ENCODE measurements at places on chromosomes 2 and 18.

- DNase-seq: no peak
Observed at GRCh38 chr2:239303711-239304532, 96.9 kb downstream of the HDAC4 start.

- no peak for DNase-seq
Observed at GRCh38 chr2:176177580-176178037, 10.9 kb upstream of the HOXD1 start.

DNA sequence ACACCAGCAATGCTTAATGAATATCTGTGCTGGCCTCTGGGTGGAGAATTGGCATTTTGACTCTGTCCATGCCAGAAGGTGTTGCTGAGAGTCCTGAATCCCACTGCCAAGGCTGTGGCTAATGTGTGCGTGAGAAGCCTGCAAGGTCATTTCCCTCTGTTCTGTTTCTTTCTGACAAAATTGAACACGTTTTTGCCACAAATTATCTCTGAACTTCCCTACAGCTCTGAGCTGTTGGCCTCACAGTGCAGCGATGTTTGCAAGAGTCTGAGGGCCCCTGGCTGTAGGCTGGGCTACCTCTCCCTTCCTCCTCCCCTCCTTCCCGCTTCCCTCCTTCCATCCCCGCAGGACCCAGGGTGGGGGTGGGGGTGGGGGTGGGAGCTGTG is 154.1 kb upstream of the HS6ST1 start:
- no peak for DNase-seq

DNA sequence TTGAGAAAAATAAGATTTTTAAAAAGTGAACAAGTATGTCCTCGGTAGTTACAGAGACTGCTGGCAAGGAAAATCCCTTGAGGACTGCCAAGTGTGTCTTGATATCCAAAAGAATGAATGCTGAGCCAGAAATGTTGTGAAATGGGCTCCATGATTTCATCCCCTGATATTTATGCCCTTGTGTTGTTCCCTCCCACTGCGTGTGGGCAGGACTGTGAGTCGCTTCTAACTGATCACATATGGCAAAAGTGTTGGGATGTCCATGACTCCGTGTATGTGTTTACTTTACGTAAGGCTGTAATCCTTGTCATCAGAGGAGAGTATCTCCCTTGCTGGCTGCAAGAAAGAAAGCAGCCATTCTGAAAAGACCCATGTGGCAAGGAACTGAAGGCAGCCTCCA is 285.1 kb downstream of the SS18 start:
- DNase-seq: no peak

GRCh38 chr2:38037325-38037724 is 38.6 kb downstream of the CYP1B1 start:
- no peak for DNase-seq

DNA sequence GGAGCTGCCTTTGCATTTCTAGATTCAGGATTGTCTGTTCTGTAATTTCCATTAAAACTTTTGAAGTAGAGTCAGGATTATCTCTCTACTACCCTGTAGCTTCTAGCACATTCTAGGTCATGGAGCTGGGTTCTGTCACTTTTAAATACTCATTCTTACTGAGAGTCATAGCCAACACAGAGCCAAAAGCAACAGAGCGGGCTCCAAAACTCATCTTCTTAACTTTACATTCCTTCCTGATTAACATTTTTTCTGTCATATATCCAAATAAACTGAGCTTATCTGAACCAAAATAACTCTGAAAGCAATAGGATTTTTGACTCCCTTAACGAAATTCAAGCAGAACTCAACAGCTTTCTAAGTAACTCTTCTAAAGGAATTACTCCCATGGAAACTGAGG is 12.9 kb downstream of the PREPL start:
- DNase-seq: no peak

DNA sequence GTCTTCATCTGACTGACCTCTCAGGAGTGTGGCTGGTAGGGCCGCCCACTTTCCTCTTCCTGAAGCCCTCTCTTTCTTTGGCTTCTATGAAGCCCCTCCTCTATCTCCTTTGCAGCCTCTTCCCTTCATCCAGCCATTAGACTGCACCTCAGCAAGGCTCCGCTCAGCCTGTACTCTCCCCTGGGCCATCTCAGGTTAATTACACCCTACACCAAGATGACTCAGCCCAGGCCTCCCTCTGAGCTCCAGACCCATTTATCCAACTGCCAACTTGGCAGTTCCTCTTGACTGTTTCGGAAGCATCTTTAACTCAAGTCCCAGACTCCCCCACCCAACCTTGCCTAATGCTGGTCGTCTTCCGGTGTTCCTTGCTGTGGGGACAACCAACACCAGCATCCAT is 5.8 kb upstream of the WNT6 start:
- no peak for DNase-seq

DNA sequence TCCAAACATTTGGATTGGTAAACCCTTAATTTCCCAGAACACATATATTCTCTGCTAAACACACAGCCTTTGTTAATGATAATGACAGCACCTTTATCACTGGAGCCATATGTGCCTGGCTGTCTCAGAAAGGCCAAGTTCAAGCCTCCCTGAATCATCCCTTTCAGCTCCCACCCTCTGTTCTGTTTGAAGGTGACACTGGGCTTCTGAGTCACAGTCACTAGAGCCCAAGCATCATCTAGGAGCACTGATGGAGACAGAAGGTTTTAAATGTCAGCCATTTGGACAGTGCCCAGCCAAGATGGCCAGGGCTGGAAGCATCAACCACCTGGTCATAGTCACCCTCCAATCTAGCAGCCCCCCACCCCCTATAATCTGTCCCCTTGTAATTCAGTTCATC is 80.6 kb downstream of the NRP2 start:
- no peak for DNase-seq

DNA sequence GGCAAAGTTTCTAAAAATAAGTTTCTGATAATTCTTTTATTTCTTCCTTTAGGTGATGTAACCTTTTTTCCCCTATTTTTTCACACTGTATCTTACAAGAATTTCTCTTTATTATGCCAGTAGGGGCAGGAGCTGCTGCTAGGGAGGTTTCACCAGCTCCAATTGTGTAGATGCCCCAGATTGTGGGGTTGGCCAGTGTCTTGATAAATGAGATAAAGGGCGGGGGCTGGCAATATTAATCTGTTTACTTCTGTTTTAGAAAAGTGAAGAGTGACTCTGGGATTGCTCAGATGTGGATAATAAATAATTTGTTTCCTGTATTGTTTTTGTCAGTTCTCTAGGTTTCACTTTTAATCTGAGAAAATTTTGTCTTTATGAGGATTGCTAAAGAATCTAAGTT is 190.4 kb downstream of the MC4R start:
- no peak for DNase-seq

GRCh38 chr2:222756951-222757650 is 85.6 kb downstream of the MOGAT1 start:
- DNase-seq: no peak

DNA sequence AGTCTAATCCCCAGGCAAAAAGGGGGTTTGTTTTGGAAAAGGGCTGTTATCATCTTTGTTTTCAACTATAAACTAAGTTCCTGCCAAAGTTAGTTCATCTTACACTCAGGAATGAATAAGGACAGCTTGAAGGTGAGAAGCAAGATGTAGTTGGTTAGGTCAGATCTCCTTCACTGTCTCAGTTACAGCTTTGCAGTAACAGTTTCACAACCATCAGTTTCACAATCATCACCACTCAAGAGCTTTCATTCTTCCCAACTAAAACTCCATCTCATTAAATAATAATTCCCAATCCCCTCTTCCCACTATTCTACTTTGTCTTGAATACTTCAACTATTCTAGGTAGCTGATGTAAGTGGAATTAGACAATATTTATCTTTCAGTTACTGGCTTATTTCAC is 200.9 kb downstream of the NYAP2 start:
- DNase-seq: no peak

DNA sequence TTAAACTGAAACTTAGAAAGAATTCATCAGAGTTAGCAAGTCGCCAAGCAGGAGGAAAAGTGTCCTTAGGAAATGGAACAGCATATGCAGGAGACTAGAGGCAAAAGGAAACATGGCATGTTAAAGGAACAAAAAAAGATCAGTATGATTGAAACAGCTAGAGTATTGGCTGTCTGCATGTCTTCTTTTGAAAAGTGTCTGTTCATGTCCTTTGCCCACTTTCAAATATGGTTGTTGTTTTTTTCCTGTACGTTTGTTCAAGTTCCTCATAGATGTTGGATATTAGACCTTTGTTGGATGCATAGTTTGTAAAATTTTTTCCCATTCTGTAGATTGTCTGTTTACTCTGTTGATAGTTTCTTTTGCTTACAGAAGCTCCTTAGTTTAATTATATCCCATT is 161.6 kb downstream of the NR4A2 start:
- DNase-seq: no peak

DNA sequence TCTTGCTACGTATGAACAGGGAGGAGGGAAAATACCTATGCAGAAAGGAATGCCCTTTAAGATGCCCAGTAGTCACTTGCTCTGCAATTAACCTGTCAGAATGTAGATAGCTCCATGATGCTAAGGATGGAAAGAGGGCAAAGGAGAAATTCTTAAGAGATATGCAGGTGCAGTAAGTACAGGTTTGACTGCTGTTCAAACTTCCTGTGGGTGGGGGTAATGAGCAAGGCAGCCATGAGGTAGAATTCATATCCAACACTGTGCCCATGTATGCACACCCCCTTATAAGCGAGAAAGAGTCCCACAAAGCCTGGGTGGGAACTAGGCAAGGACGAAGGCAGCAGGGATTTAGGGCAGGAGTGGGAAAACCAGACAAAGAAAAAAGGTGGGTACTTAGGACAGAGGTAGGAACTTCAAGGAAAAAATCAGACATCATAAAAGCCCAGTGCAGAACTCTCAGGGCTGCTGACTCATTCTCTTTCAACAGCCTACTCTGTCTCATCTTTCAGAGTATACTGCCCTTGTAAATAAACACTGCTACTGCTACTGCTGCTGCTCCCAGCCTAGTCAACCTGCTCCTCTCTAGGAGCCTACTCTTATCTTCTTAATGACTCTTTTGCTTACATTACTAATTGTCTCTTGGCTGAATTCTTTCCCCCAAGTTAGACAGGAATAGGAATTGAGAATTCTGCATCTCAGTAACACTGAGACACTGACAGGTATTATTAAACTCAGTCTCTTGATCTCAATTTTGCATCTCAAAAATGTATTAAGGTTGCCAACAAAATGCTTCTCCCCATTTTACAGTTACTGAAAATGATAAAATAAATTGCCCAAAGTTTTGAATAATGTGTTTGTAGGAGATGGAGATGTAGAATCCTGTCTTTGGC is 189.0 kb downstream of the PTH2R start:
- no peak for DNase-seq

DNA sequence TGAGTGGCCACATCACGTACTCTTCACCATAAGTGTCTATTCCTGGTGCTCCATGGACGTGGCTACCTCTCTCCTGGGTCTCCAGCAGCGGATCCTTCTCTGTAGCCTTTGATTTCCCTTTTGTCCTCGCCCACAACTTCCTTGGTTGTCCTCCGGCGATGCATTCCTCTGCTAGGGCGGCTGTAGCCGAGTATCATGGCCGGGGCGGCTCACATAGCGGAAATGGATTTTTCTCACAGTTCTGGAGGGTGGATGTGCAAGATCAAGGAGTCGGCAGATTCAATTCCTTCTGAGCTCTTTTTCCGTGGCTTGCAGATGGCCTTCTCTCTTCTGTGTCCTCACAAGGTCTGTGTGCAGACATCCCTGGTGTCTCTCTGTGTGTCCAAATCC is 35.7 kb downstream of the ACKR3 start:
- DNase-seq: no peak

DNA sequence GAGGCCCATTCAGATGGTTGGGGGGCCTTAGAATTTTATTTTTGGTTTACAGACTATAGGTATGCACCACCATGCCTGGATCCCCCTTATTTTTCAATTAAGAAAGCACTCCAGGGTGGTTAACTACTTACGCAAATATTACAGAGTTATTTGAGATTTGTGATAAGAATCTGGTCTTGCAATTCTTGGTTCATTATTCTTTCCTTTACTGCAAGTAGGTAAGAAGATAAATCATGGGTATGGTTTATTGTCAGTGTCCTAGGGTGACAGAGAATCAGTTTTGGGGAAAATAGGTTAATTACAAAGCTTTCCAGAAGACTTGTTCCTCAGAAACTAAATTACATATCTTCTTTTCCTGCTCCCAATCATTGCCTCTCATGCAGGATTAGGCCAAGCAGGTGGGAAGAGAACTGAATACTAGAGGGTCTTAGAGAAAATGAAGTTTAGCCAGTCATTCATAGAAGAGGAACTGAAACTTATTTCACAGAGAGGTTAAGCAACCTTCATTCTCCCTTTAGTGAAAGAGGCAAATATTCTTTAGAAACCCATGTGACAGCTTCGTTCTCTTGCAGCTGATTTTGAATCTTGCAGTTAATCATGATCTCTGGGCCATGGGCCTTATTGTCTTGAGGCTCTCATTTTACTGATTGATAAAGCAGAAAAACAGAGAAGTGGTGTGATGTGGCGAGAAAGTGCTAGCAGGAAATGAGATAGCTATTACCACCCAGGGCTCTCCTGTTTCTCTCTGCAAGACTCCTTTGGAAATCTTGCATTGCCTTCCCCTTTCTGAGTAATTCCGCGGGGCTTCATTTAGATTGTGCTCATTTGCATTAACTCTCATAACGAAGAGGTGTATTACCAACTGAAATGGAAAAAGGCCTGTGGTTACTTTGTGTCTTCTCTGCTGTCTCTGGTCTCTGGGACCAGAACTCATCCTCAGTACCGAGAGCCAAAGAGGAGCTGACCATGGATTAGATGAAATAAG is 44.8 kb upstream of the ARHGAP25 start:
- peak; percentile 26 for DNase-seq

- no peak for DNase-seq
Observed at GRCh38 chr2:634636-635388, 42.4 kb downstream of the TMEM18 start.

- no peak for DNase-seq
Observed at GRCh38 chr18:47935321-47936055, 5.0 kb upstream of the SMAD2 start.

All from activated naive CD8-positive, alpha-beta T cell treated with anti-CD3 and anti-CD28 coated beads for 36 hours (primary cell).